EH (cell line): ENCODE measurements at places on chromosomes 3 and 15.

GRCh38 chr3:82973791-82974190 is 1212.3 kb upstream of the GBE1 start:
- no peak for DNase-seq

GRCh38 chr3:81132995-81133394 is 628.5 kb downstream of the GBE1 start:
- no peak for DNase-seq

DNA sequence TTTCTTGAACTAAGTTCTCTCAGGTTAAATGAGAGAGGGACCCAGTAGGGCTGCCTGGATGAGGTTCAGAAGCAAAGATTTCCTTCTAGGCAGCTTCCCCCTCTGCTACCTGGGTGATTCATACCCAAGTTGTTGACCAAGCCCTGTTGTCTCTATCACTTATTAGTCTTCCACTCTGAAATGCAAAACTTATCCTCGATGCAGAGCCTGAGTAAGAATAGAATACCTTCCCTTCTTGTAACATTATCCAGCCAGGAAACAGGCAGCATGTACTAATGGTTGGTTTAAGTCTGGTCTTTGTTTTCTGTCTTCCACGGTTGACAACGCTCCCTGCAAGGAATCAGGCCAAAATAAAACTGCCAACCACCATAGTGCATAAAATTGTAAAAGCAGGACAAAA is 377.3 kb downstream of the MECOM start:
- DNase-seq = no peak

- peak; percentile 4 for DNase-seq
These were observed 158.2 kb downstream of the SPATA16 start for GRCh38 chr3:172982736-172983364.

- DNase-seq = peak; percentile 62
These were observed 59.9 kb downstream of the SUCNR1 start for GRCh38 chr3:151933234-151933853.

DNA sequence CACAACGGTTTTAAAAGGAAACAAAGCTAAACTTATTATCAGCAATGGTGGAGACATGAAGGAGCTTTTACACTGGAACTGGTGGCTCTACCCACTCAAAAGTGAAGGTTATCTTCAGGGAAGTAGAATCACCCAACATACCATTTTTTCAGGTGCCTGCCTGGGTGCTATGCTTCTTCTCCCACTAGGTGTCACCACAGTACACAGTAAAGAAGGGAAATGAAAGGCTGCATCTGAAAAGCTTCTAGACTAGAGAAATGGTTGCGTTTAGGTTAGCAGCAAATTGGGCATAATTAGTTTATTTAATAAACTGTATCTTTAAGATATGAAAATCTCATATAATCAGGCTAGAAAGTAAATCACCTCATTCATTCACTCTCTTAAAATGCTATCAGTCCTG is 47.0 kb upstream of the SELENOK start:
- peak; percentile 56 for DNase-seq

- DNase-seq = no peak
These were observed 375.8 kb downstream of the GAP43 start for GRCh38 chr3:115999001-115999585.

DNA sequence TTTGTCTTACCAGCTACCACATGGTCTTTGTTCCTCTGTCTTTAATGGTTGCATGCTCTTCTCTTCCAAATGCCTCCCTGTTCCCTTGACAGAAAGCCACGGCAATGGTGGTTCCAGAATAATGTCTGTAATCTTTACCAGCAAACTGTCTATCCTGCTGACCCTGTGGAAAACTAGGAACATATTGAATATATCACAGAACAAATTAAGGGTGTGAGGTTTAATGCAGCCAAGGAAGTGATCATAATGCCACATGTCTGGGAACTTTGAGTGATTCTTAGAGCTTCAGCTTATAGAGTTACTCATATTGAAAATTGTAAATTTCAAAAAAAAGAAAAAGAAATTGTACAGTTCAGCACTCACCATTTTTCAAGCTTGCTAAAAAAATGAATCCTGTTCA is 282.9 kb upstream of the RARB start:
- no peak for DNase-seq

DNA sequence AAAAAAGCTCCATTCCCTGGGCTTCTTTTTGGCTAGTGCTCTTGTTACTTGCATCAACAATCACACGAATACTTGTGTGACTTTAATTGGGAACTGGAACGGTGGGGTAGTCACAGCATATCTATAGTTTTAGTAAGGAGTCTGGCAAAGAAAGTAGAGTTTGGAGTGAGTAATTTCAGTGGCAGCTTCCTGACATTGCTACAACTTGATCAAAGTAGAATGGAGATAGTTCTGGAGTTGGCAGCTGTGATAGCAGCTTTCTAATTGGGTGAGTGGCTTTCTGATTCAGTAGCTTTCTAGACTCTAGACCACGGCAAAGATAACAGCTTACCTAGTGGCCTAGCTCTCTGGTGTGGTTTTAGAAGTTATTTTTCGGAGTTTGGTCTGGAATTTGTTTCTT is 475.0 kb downstream of the TUSC7 start:
- peak; percentile 93 for DNase-seq

GRCh38 chr3:109339714-109340648 is 2.6 kb upstream of the DPPA4 start:
- DNase-seq = no peak

DNA sequence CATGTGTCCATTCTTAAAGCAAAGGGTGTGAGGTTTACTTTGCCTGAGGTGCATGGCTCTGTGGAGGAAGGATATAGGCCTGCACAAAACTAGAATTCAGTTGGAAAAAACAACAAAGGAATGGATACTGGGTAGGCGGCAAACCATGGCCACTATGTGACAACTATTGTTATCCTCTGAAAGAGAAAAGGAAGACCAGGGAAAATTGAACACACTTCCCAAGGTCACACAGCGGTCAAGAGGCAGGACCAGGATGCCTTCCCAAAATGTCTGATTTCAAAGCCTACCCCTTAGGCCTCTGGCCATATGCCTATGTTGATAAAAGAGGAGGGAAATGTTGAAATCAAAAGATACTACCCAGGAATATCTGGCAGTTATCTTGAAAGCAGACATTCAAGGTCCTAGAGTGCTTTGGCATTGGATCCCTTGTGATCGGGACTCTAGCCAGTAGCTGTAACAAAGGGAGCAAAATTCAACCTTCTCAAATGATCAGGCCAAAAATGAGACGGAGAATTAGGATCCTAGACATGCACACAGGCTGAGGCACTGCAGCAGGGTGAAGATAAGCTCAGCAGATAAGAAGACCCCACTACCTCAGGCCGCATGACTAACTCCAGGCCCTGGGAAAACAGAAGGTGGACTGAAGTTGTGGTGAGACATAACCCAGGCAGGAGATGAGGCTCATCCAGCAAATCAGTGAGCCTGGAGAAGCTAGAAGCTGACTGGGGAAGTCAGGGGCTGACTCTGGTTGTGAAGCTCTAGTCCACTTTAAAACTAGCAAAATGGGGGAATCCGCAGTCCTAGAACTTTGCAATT is 292.2 kb downstream of the NEK10 start:
- DNase-seq = no peak
